CD4-positive, alpha-beta memory T cell (primary cell): ENCODE measurements at places on chromosomes 6 and 20.

- no peak for DNase-seq
Measured at GRCh38 chr20:63682384-63683139, 13.9 kb upstream of the TNFRSF6B start.

DNA sequence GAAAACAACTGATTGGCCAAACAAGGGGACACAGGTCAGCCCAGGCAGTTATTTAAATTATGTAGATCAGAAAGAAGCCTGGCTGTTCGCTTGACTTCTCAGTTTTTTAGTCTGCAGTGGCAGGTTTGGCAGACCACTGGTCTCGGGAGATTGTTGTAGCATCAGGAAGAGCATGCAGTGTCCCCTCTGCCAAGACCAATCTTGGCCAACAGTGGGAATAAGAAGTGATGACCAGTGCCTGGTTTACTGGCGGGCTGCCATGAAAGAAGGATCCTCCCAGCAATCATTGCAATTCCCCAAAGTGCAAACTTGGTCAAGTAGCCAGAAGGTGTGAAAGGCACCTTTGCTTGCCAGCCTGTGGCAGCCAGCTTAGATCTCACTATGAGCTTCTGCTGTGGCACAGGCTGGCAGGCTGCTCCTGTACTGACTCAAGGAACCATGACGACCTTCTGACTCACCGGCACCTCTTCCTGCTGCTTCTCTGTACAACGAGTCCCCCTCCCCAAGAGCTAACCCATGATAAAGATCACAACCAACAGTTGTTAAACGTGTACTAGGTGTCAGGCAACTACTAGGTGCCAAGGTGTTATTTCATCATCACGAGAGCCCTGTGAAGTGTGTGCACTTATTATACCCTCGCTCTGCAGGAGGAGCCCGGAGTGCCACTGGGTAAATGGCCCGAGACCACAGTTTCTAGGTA lies 76.8 kb upstream of the DUSP22 start:
- peak; percentile 19 for DNase-seq

GRCh38 chr6:125453516-125453915 lies 151.7 kb upstream of the HDDC2 start:
- DNase-seq, result no peak

GRCh38 chr20:63151554-63152321 lies 64.2 kb downstream of the YTHDF1 start:
- DNase-seq, result no peak

- no peak for DNase-seq
Measured at GRCh38 chr6:100404051-100404450, 60.7 kb downstream of the SIM1 start.

DNA sequence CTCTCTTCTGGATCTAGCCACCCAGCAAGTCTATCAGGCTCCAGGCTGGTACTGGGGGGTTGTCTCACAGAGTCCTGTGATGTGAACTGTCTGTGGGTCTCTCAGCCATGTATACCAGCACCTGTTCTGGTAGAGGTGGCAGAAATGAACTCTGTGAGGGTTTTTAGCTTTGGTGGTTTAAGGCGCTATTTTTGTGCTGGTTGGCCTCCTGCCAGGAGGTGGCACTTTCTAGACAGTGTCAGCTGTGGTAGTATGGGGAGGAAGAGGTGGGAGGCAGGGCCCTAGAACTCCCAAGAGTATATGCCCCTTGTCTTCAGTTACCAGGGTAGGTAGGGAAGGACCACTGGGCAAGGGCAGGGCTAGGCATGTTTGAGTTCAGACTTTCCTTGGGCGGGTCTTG lies 75.8 kb downstream of the SNAP91 start:
- DNase-seq, result no peak

DNA sequence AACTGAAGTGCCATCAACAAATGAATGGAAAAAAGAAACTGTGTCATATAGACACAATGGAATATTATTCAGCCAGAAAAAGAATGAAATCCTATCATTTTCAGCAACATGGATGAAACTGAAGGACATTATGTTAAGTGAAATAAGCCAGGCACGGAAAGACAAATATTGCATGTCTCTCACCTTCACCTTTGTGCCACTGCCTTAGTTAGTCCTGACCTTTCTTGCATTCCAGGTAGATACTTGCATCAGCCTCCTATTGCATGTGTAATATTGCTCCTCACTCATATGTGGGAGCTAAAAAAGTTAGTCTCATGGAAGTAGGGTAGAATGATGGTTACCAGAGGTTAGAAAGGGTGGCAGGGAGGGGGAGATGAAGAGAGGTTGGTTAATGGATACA lies 14.9 kb downstream of the NOTCH4 start:
- DNase-seq, result no peak
